Stimulated activated CD8-positive, alpha-beta memory T cell treated with anti-CD3 and anti-CD28 coated beads, Interleukin-15, amount 100 ng/mL, for 4 hours (primary cell): ENCODE measurements at places on chromosomes 12 and 14.

GRCh38 chr12:50988871-50989270, 36.5 kb downstream of the HIGD1C start:
- no peak for DNase-seq

GRCh38 chr14:103385929-103386712, 906 bp downstream of the MARK3 start:
- no peak for DNase-seq

DNA sequence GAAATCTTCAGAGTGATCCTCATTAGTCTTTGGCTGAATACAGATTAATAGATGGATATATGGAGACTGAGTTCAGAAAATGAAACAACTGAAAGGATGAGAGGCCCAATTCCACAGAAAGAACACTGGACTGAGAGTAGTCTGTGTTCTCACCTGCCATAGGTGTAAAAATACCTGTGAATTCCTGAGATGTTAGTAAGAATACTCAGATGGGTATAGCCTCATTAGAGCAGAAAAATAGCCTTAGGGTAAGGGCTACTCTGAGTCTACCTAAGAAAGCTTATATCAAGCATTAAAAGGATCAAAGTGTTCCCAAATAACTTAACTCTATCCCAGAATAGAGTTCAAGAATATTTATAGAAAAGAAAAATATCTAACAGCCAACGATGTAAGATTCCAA, 1510.3 kb upstream of the SEL1L start:
- no peak for DNase-seq

- no peak for DNase-seq
Measured at GRCh38 chr14:60095781-60096450, 4.2 kb downstream of the PCNX4 start.

GRCh38 chr12:122893208-122894153, 2.4 kb downstream of the VPS37B start:
- no peak for DNase-seq

DNA sequence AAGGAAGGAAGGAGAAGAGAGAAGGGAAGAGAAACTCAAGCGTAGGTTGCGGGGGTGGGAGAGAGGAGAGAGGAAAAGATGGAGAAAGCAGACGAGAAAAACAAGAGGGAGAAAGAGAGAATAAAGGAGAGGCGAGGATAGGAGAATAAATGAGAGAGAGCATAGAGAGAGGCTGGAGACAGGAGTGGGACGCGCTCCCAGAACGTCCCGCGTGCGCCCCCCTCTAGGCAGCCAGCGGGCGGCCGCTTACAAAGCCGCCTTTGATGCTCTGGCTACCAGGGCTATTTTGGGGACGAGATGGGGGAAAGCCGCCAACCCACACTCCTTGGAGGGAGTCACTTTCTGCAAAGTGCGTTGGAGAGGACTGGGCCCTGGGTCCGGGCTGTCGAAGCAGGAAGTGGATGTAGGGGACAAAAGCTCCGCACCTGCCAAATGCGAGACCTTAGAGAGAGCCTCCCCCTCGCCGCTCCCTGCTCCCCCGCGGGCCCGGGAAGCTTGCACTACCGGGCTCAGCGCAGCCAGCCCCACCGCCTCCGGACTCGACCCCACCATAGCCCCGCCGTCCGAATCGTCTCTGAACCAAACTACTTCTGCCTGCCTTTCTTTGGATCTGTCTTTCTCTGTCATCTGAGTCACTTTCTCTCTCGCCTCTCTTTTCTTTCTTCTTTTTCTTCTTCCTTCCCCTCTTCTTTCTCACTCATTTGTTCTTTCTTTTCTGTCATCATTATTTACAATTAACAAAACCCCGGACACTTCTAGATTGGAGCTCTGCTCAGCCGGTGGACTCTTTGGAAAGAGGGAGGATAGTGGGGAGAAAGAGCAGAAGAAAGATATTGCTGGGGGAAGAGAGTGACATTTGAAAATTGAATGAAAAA, 8.0 kb downstream of the ASCL1 start:
- DNase-seq, result no peak

GRCh38 chr14:38951451-38951850, 151.6 kb downstream of the SEC23A start:
- no peak for DNase-seq

- no peak for DNase-seq
Measured at GRCh38 chr12:129534966-129535750, 368.7 kb downstream of the TMEM132D start.

DNA sequence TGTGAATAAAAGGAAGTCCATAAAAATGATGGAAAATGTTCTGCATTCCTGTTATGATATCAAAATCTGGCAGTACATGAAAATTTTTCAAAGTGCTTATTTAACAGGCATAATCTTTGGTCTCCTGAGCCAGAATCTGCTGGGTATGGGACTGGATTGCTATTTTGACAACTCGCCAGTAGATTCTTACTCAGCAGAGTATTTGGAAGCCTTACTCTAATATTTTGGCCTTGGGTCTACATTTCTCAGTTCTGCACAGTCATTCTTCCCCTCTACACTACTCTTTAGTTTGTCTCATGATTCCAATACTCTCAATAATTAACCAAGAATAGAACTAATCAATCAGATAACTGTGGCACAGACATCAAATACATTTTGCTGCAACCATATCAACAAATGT, 1.1 kb upstream of the SLCO1B1 start:
- no peak for DNase-seq

GRCh38 chr12:52436828-52437474, 2.8 kb upstream of the KRT75 start:
- no peak for DNase-seq

GRCh38 chr14:58362798-58363412, 32.8 kb upstream of the TOMM20L start:
- DNase-seq, result no peak

GRCh38 chr14:52333823-52334657, 19.9 kb downstream of the PTGER2 start:
- no peak for DNase-seq

GRCh38 chr12:41465526-41465925, 277.4 kb downstream of the PDZRN4 start:
- DNase-seq, result no peak

DNA sequence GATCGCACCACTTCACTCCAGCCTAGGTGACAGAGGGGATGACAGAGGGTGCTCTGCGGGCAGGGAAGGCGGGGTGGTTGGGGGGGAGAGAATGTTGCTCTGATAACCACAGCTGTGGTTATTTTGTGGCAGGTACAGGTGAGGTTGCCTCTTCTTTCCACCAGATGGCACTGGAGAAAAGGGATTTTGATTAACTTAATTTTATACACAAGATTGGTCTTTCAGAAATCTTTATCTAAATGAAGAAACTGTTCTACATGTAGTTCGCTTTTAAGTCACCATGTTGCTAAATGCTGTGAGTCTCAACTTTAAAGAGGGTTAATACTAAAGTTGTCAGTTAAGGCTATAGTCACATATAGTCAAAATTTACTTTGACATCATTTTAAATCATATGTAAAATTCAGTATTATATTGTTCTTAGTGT, 25.7 kb downstream of the FGF23 start:
- peak; percentile 7 for DNase-seq

DNA sequence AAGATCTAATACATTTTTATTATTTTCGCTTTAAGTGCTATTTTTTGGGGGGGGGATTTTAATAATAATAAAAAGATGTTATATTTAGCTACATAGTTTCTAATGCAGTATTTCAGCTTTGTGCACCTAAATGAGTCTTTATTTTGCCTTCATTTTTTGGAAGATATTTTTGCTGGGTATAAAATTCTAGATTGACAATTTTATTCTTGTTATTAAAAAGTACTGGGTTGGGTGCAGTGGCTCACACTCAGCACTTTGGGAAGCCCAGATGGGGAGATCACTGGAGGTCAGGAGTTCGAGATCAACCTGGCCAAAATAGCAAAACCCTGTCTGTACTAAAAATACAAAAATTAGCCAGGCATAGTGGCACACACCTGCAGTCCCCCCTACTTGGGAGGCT, 173.6 kb downstream of the SLC15A5 start:
- DNase-seq, result no peak

DNA sequence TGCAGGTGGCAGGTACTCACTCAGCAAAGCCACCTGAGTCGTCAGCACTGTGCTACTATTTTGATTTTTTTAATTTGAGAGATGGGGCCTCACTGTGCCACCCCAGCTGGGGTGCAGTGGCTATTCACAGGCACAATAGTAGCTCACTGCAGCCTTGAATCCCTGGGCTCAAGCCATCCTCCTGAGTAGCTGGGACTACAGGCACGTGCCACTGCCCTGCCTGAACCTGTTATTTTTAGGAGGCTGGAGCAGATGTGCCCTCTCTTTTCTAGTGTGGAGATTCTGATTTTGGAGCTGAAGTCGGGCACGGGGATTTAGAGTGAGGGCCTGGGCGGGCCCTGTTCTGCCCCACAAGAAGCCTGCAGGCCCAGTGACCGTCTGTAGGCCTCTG, 17.3 kb downstream of the SLC25A47 start:
- no peak for DNase-seq

DNA sequence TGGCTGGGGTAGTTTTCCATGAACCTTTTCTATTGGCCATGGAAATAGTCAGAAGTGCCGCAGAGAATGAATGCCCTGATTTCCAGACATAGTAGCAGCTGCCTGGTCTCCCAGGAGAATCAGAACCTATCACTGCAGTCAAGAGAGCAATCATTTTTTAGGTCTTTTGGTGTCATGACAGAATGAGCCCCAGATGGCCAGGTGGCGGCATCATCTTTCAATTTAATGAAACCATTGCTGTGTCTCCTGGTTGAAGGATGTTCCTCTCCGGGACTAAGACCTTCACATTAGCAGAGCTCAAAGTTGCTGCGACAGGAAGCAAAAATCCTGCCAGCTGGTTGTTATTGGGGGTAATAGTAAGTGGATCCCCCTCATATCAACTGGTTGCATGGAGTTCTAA, 18.8 kb downstream of the TNFAIP2 start:
- no peak for DNase-seq
